ENCODE measurements at places on chromosomes 1 and 21.

GRCh38 chr21:21387916-21388315 is 389.7 kb downstream of the NCAM2 start:
- no peak for DNase-seq

DNA sequence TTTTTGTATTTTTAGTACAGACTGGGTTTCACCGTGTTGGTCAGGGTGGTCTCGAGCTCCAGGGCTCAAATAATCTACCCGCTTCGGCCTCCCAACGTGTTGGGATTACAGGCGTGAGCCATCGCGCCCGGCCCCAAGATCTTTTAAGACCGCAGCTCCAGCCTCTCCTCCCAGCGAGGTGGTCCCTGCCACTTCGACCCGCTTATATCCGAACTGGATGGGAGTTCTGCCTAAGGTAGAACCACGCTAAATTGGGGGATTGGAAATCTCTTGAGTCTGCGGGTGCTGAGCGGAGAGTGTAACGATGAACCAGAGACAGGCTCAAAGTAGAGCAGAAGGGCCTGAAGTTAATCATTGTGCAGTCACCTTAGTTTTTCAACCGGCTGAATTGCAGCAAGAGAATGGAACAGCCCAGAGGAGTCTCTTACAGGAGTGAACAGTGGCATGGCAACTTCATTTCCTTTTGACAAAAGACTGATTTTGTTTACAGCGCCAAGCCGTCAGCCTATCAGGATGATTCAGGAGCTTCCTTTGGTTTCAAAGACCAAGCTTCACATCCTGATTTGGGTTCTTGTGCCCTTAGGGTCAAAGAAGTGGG is 726 bp upstream of the CYB5R1 start:
- peak; percentile 44 for DNase-seq

DNA sequence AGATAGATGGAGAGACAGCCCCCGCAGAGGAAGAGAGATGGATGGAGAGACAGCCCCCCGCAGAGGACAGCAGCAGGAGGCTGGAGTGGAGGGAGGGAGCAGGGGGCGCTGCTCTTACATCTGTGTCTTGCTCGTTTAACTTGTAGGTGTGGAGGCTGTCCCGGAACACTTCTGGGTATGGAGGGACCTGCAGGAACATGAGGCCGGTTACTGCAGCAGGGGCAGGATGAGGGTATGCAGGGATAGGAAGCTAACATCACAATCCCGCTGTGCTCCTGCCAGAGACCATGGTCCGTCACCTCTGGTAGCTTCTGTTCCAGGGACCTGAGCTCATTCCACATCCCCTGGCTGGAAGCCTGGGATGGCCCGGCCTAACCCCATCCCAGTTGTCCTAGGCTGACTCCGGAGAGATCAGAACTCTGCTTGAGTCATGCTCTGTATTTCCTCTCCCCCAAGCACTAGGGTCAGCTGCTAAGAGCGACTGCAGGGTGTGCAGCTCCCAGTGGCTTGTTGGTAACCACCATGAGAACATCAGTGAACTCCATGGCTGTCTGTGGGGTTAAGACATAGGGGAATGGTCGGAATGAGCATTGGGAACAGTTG is 36.7 kb upstream of the GOLT1A start:
- DNase-seq: no peak

DNA sequence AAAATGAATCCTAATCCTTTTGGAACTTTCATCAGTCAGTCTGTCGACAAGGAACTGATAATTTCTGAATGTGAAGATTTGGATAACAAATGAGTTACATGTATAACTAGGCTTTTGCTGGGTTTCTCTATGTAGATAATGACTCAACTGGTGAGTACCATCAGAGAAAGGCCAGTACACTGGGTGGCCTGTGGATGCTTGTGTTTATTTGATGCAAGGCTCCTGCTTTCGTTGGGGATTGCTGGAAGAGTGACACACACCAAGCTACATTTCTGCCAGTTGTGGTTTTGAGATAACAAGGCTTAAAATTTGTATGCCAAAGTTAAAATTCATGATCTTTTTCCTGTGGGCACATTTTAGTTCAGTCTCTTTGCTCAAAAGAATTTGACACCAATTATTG is 115.7 kb upstream of the UBE2U start:
- DNase-seq: no peak

GRCh38 chr21:31732597-31733550 is 956 bp upstream of the SCAF4 start:
- DNase-seq: no peak

DNA sequence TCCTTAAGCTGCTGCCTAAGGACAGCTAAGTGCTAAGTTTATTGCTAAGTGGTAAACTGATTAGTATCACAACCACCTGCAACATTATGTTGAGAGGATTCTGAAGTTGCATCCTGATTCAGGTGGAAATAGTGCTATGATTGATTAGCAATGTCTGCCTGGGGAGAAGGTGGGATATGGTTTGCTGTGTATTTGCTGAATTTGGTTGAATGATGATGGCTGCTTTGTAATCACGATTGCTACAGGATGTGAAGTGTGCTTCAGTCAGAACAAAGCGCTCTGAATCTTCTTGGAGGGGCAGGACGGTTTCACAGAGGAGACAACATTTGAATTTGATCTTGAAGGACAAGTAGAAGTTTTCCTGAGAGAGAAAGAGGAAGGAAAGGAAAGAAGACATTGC is 226.0 kb downstream of the ST6GALNAC3 start:
- no peak for DNase-seq

- DNase-seq: no peak
Measured at GRCh38 chr1:200115532-200115931, 88.0 kb downstream of the NR5A2 start.

DNA sequence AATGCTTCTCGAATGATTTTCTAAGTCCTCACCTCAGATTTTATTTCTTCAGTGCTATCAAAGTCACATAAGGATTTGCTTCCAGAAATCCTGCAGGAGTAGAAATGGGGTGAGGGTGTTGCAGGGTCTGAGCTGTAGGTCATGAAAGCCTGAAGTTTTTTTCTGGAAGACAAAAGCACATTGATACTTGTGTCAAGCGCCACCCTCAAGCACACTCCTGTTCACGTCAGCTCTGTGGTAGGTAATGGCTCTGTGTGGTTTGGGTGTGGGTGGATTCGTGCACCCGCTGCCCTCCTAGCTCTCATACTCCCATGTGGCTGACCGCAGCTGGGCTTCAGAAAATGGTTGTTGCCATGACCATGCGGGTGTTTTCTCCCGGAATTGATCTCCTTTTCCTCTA is 39.9 kb downstream of the AKNAD1 start:
- DNase-seq: no peak

DNA sequence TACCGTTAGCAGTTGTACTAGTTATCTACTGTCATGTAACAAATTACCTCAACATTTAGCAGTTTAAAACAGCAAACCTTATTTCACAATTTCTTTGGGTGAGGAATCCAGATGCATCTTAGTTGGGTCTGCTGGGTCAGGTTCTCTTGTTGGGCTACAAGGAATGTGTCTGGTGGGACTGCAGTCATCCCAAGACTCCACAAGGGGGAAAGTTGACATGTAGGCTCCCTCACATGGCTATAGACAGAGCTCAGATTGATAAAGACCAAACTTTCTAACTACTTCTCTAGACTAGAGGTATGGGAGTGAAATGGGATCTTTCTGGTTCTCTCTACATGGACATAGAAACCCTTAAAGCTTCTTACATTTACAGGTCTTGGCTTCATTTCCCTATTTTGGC is 160.9 kb downstream of the UCK2 start:
- DNase-seq: no peak

DNA sequence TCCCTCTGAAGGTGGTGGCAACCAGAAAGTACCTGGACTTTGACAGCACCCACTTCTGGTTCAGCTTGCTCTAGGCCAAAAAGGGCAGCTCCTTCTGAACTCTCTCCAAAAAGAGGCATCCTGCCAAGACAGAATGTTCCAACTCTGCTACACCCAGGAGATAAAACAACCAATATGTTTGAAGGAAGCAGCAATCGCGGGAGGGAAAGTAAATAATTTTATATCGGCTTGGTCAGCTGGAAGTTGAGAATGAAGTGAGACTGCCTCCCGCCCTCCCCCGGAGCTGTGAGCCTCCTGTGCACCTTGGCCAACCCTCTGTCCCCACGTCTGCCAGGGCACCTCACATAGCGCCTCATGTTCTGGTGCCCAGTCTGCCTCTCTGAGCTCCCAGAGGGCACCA is 130.3 kb upstream of the ATP1A1 start:
- no peak for DNase-seq

DNA sequence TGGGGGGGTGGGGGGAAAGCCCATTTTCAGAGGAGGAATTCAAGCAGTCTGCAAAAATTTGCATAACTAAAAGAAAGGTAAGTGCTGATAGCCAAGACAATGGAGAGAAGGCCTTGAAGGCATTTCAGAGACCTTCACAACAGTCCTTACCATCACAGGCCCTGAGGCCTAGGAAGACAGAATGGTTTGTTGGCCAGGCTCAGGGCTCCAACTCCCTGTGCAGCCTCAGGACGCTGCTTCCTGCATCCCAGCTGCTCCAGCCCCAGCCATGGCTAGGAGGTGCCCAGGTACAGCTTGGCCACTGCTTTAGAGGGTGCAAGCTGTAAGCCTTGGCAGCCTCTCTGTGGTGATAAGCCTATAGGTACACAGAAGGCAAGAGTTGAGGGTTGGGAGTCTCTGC is 571.6 kb downstream of the MATN1 start:
- DNase-seq: no peak

DNA sequence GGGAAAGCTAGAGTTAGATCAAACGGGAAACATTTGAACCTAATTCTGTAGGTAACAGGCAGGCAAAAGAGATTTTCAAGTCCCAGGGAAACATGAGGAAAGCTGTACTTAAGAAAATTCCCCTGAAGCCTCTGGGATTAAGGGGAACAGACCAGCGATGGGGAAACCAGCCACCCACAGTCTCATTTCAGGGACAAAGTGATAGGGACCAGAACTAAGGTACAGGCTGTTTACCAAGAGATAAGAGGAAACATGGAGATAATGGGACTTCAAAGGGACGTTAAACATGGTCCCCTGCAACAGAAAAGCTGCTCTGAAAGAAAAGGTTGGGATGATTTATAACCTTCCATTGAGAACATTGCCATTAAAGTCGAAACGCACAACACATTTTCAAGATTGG is 84.4 kb downstream of the NTPCR start:
- no peak for DNase-seq

GRCh38 chr21:38913120-38913892 is 107.6 kb downstream of the ETS2 start:
- no peak for DNase-seq

GRCh38 chr1:101193733-101194169 is 43.1 kb upstream of the S1PR1 start:
- DNase-seq: no peak

DNA sequence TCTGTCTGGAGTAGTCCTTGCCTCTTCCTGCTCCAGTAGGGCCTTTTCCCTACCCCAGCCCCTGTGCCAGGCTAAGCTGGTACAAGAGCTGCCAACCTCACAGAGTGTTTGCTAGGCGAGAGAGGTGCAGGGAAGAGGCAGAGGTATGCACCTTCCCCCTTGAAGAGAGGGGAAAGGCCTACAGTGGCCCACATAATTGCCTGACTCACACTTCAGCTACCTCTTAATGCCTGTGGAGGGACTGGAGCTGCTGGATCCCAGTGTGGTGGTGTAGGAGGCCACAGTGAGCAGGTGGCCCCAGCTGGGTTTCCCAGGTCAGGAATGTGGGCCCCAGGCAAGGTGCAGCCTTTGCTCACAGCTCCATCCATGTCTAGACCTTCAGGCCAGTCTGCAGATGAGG is 3.3 kb upstream of the CCDC28B start:
- no peak for DNase-seq

- DNase-seq: no peak
Measured at GRCh38 chr1:224273641-224274040, 56.3 kb downstream of the NVL start.

GRCh38 chr1:230356869-230357794 is 69.0 kb downstream of the PGBD5 start:
- DNase-seq: no peak

- no peak for DNase-seq
Measured at GRCh38 chr1:35936838-35937237, 5.9 kb downstream of the AGO3 start.
